ENCODE measurements at places on chromosomes 1 and 21.

GRCh38 chr1:180193141-180194047 is 36.7 kb upstream of the LHX4 start:
- DNase-seq: no peak

DNA sequence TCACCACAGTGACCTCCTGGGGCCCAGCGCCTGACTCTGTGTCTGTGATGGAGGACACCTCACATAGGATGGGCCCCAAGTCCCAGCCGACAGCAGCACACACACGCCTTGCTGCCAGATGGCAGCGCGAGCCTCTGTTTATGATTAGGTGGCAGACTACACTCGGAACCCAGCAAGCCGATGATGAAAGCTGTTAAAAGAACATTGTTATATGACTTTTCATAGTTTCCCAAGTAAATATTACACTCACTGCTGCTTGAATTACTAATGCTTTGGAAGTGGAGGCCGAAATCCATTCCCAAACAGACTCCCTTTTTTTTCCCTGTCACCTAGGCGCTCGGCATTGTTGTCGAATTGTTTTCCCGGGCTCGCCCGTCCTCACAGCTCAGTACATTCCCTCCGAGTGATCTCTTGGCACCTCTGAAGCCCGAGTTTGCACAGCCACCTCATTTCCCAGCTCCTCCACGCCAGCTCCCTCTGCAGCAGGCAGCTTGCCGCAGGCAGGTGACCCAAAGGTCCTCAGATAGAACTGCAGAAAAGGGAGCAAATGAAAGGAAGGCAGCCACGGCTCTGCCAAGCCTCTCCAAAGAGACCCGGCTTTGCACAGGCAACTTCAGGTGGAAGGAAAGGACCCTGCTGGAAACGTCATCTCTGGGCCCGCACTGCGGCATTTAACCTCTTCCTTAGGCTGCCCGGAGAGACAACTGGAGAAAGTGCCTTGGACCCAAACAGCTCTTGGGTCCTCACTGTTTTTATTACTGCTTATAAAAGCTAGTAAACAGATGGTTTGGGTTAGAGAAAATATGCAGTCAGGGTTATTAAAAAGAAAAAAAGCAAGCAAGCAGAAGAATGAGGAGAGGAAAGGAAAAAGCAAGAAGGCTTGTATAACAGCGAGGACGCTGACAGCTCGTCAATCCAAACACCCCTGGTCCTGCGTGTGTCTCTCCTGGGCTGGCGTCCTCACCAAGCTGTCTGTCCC is 72.2 kb upstream of the SLC25A33 start:
- DNase-seq: peak; percentile 66

GRCh38 chr1:8631163-8631562 is 186.3 kb downstream of the RERE start:
- DNase-seq: peak; percentile 66

GRCh38 chr1:172401892-172402291 is 18.6 kb upstream of the C1orf105 start:
- no peak for DNase-seq

Measured in fibroblast of skin of scalp (primary cell).